RKO (cell line): ENCODE measurements at places on chromosomes 3 and 15.

GRCh38 chr3:5784690-5785089 is 597.2 kb downstream of the EDEM1 start:
- no peak for DNase-seq

GRCh38 chr3:87733671-87734367 is 325.0 kb downstream of the CGGBP1 start:
- no peak for DNase-seq

DNA sequence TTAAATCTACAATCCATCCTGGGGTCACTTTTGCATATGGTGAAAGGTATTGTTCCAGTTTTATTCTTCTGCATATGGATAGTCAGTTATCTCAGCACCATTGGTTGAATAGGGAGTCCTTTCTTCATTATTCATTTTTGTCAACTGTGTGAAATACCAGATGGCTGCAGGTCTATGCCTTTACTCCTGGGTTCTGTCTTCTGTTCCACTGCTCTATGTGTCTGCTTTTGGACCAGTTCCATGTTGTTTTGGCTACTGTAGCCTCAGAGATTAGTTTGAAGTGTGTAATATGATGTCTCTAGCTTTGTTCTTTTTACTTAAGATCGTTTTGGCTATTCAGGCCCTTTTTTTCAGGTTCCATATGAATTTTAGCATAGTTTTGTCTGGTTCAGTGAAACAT is 795.8 kb downstream of the OTOL1 start:
- DNase-seq = no peak

DNA sequence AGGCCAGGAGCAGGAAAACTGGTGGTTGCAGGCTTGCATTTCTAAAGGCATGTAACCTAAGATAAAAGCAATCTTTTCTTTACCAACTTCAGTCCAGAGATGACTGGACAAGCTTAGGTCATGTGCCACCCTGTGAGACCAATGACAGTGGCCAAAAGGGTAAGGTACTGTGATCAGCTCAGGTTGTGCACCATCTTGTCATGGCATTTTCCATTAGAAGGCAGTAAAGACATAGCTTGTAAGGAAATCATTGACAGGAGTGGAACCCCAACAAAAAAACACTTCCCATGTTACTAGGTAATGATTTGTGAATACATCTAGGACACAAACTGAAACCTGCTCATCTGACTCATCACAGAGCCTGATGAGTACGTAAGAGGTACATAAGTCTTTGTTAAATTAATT is 35.2 kb downstream of the SSR3 start:
- no peak for DNase-seq

GRCh38 chr15:96448923-96449322 is 118.4 kb downstream of the NR2F2 start:
- no peak for DNase-seq

DNA sequence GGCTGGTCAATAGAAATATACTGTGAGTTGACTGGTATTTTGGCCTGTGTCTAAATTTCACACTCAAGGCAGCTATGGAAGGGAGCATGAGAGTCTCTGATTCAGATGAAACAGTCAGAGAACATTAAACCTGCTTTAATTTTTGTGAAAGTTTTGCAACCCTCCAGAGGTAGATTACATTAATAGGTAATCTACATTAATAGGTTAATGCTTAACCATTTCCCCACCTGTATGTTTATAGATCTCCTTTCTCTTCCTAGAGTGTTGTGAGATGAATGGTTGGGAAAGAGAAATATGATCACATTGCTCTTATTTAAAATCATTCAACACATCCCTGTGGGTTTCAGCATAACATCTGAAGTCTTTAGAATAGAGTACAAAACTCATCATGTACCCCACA is 586.9 kb upstream of the DPPA4 start:
- DNase-seq = no peak

GRCh38 chr3:154214306-154214705 is 93.1 kb downstream of the ARHGEF26 start:
- no peak for DNase-seq

DNA sequence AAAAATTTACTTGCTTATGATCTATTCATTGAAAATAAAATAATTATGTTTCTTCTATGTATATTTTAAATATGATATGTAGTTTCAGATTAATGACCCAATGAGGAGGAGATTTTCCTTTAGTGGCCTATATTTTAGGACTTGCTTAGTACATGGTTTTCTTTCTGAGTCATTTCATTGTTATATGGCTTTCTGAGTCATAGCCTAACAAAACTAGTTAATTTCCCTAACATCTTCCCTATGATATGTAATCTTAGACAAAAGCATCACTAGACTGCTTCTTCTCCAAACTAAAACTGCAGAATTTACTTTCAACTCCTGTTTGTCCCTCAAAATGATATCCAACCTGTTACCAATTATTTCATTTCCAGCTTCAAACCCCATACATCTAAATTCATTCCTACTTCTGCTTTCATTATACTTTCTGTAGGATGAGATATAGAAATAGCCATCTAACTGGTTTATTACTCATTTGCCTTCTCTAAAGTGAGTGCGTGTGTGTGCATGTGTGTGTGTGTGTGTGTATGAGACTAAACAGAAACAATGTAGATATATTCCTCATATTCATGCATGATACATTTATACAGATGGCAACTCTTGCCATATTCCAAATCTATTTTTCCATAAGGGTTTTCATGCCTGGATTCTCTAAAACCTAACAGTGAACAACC is 915.0 kb upstream of the GBE1 start:
- DNase-seq = peak; percentile 35

DNA sequence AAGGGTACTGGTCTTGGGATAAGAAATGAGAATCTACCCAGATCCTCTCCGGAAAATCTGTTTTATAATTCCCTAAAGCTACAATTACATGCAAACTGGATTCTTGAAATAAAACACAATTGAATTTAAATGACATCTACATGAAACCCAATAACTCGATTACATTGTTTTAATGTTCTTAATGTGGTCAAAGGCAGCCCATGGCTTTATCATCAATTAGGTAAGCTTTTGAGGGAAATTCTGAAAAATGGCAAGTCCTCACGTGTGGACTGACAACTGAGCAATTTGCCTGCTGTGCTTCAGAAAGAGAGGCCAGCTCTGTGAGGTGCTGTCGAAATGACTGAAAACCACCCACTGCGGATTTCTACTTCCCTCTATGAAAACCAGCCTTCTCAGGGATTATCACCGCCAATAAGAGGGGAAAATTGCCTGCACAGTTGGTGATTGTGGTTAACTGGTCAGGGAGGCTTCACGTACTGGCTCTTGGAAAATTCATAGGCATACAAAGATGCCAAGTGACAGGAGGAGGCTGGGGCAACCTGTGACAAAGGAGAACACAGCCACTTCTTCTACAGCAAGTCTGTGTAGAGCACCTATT is 200.8 kb upstream of the SLCO3A1 start:
- no peak for DNase-seq

DNA sequence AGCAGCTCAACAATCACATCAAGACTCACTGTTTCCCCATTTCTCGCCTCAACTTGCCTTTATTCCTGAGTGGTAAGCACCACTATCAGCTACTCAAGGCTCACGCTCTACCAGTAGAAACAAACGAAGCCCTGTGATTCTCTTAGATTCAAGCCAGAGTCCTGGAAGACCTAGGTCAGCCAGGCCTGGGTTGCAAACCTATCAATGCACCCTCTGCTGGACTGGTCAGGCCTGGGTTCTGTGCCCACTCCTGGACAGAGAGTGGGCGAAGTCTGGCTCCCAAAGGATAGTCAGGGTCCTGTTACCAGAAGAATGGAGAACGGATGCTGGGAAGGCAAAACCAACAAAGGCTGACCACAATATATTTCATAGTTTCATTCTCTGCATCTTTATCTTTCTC is 308.4 kb downstream of the SHQ1 start:
- DNase-seq = no peak

GRCh38 chr3:196603683-196604082 is 35.2 kb downstream of the FBXO45 start:
- peak; percentile 12 for DNase-seq

DNA sequence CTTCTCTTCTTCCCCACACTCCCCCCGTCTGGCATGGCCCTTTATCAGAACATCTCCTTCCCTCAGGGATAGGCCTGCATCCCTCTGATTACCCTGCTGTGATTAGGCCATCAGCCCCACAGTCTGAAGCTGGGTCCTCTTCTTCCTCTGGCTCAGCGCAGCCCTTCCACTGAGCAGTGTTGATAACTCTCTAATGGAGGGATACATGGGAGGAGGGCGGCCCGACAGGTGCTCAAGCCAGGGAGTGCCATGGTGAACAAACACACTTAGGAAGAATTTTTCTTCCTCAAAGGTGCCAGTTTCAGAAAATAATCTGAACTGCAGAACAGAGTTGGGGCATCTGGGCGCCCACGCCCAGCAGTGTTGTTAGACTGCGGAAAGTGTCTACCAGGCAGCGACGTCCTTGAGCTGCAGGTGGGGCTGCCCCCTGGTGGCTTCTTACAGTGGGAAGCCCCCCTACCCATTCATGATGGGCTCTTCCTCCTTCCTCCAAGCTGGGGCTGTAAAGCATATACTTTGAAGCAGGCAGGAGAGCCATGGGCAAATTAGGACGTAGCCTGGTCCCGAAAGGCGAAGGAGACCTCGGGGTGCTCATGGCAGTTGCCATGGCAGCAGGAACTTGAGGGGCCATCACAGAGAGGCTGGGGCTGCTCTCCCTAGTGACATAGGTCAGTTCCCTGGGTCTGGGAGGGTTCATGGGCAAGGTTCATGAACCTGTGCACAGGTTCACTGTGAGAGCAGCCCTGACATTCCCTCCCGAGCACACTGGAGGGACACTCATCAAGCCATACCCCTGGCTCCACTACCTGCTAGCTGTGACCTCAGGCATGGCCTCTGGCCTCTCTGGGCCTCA is 33.2 kb upstream of the NR2C2 start:
- DNase-seq = no peak

- DNase-seq = no peak
Observed at GRCh38 chr15:80582816-80583423, 112.2 kb upstream of the ABHD17C start.

GRCh38 chr3:149473357-149474249 is 894 bp upstream of the TM4SF4 start:
- no peak for DNase-seq

- no peak for DNase-seq
Observed at GRCh38 chr3:99972380-99973104, 141.8 kb downstream of the FILIP1L start.

DNA sequence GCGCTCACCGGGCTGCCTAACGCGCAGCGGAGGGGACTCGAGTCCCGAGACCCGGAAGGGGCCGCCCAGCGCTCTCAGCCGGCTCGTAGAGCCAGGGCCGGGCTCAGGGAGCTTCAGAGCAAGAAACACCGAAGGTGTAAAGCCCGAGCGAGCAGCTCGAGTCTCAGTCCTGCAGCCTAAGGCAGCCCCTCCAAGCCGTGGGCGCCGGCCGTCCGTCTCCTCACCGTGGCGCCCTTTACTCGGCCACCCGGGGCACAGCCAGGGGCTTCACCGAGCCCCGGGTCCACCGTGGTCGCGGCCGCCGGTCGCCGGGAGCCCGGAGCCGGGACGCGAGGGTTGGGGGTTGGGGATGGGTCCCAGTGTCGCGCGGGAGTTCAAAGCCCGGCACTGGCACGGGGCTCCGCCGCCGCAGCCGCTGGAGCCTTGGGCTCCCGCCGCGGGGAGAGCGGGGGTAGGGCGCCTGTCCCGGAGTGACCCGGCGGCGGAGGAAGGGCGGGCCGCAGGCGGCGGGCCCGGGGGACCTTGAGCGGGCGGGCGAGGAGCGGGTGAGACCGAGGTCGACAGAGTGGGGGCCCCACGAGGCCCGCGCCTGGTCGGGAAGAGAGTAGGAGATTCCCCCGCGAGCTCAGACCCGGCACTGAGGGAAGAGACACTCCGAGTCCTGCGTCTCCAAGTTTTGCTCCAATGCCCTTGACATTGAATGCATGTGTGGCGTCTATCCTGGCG is 26.9 kb upstream of the THRB start:
- DNase-seq = no peak

DNA sequence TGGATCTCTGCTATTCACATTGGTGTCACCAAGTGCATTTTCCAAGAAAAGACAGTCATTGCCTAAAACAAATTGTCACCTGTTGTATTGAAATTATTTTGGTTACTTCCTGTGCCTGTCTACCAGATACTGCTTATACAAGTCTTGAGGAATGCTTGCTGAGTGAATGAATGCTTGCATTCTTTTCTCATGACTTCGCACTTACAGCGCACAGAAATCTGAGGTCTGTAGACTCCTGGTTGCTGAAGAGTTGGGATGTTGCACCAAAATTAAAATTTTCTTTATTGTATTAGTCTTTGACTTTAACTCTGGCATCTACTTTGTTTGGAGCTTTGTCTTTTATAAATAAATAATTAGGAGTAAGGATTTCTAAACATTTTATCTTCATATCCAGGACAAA is 28.4 kb downstream of the SH3GL3 start:
- peak; percentile 37 for DNase-seq

- no peak for DNase-seq
Observed at GRCh38 chr3:115898656-115899410, 275.5 kb downstream of the GAP43 start.

DNA sequence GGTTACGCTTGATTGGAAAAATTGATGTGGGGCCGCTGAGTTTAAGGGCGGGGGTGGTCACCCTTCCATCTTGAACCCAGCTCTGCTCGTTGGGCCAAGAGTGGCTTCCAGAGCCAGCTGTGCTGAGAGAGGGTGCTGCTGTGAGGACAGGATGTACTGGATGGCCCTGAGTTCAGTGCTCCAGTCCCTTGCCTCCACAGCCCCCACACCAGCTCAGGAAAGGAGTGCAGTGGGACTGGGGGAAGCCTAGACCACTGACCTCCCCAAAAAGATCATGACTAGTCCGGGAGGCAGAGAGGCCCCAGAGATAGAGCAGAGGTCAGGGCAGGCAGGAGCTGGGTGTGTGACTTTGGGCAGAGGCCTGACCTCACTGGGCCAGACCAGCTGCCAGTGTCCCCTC is 4.0 kb upstream of the PTH1R start:
- DNase-seq = no peak
